ENCODE measurements at places on chromosomes 12 and 14.
A peak's percentile ranks its signal among the peaks of the same experiment; 100 is the strongest.

- no peak for DNase-seq
Observed at GRCh38 chr12:75790219-75790618, 241.4 kb downstream of the PHLDA1 start.

DNA sequence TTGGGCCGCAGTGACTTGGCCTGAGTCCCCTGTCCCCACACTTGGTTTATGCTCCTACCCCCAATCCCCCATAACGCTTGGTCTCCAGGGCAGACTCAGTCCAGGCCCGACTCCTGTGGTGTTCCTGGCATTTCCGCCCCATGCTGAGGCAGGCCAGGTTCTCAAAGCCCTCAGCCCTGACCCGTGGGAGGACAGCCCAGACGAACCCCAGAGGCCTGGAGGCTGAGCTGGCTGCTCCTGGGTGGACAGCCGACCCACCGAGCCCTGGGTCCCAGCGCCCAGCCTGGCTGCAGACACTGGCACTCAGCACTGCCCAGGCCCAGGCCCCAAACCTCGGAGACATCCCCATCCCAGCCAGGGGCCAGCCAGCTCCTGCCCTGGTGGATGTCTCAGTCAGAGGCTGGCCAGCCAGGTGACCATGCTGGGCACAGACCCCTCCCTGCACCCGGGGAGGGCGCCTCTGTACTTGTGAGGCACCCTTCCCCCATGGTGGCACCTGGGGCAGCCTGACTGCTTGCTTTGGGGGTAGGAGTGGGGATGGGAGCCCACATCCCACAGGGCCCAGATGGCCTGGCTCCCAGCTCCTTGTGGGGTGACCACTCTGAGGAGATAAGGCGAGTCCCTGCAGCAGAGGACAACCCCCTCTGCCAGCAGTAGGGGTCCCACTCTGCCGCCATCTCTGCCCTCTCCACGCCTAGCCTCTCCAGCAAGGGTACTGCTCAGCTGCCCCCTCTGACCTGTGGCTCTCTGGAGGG is 1.4 kb downstream of the PLD4 start:
- no peak for DNase-seq

- DNase-seq, result no peak
Observed at GRCh38 chr14:95935228-95935822, 58.7 kb downstream of the TUNAR start.

DNA sequence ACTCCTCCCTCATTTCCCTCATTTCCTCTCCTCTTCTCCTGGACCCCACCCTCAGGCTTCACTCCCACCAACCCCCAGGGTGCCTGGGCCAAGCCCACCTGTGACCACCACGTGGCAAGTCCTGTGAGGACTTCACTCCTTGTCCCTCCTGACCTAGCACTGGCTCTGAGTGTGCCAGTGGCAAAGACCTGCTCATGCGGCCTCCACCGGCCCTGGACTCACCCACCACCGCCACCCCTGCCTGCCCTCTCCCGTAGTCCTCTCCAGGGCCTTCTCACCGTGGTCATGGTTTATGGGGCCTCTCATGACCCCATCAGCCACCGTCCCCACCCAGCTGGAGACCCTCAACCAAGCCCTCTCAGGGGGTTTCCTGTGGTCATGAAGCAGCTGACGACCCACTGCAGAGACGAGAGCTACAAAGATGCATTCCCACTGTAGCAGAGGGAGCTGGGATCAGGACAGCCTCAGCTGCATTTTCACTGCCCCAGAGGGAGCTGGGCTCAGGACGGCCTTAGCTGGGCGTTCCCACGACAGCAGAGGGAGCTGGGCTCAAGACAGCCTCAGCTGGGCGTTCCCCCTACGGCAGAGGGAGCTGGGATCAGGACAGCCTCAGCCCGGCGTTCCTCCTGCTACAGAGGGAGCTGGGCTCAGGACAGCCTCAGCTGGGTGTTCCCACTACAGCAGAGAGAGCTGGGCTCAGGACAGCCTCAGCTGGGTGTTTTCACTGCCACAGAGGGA is 3.2 kb upstream of the C14orf180 start:
- no peak for DNase-seq

- DNase-seq, result peak; percentile 69
Observed at GRCh38 chr14:50000380-50001150, 107.7 kb downstream of the ARF6 start.

DNA sequence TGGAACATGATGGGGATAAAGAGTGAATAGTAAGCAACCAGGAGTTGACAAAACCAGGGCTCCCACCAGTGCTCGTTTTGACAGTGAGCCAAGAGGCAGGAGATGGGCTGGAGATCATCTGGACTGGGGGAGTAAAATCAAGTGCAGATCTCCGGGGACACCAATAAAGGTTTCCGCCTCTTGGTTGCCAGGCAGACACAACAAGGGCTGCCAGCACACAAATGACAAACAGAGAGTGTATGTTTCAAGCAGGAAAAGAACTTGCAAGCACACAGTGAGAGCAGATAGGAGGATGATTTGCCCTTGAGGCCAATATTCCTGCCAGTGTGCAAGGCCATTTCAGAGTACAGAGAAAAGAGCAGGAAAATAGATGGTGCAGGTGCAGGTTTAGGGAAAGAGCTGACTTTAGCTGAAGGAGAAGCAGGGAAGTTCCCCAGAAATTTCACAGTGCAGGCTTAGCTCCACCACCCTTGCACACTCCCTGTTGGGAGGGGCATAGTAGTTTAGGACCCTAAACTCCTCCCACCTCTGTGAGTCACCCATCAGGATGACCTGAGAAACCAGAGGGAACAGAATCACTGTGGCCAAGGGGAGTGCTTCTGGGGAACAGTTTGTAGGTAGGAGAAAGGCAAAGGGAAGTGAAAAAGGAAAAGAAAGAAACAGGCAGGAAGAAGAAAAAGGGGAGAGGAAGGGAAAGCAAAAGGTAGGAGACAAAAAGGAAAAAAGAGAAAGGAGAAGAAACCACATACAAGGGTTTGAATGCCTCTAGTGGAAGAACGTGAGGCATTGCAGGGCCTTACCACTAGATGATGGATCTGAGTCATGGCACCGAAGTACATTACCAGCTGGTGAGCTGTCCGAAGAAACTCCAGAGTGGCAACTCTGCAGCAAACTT is 404.4 kb downstream of the SLC6A15 start:
- no peak for DNase-seq

GRCh38 chr12:24991209-24992049 is 42.5 kb upstream of the BCAT1 start:
- DNase-seq, result peak; percentile 27

DNA sequence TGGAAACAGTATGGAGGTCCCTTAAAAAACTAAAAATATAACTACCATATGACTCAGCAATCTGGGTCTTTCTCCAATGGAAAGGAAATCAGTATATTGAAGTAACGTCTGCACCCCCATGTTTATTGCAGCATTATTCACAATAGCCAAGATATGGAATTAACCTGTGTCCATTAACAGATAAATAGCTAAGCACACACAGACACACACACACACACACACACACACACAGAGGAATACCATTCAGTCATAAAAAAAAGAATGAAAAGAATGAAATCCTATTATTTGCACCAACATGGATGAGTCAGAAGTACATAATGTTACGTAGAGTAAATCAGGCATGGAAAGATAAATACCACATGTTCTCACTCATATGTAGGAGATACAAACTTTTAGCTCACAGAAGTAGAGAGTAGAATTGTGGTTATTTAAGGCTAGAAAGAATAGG is 4.7 kb downstream of the KLRK1 start:
- DNase-seq, result no peak

DNA sequence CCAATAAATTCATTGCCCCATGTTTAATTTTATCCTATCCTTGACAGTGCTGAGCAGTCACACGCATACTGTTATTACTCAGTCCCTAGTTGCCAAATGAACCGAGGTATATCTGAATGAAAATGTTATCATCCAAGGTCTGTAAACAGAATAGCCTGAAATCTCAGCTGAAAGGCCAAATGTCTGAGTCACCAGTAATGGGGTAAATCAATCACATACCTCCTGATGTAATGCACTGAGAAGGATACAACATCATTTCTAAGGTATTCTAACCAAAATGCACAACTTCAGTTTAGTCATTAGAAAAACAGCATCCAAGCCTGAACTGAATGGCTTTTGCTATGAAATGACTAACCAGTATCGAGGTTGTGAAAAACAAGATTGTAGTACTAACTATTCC is 228.6 kb downstream of the DPF3 start:
- DNase-seq, result peak; percentile 90

All from AG09319 (cell line).